ENCODE measurements at places on chromosomes 16 and 17. TPM values are rescaled to one million over a fixed set of nuclear protein-coding genes. Genes with fewer than 3 reads are reported as not detected.

Gene CAPN15
- total RNA-seq, result 46.9 TPM

Gene CCL8
- not detected for total RNA-seq

Gene HCRT
- total RNA-seq, result not detected

Gene ATP1B2
- not detected for total RNA-seq

Gene PPP4C
- 147 TPM for total RNA-seq

Gene GNAO1
- 0.07 TPM for total RNA-seq

Gene KRTAP17-1
- total RNA-seq, result not detected

Gene TBC1D28
- total RNA-seq, result not detected

Gene GJD3
- not detected for total RNA-seq

Gene CFAP119
- 7.8 TPM for total RNA-seq

Gene SLFN12L
- not detected for total RNA-seq

Gene HSD17B1
- 6.5 TPM for total RNA-seq

Gene GAST
- total RNA-seq, result 0.37 TPM

Gene DNAI2
- total RNA-seq, result not detected

Gene RGS11
- total RNA-seq, result not detected

Gene TBC1D3D
- 0.88 TPM for total RNA-seq

Gene SULT1A4
- 1.7 TPM for total RNA-seq

Gene CHST4
- total RNA-seq, result 0.11 TPM

Gene CMTM2
- total RNA-seq, result not detected

Gene CDH5
- not detected for total RNA-seq

Gene LDHD
- 0.48 TPM for total RNA-seq

Gene TBX21
- total RNA-seq, result not detected

Gene C1QTNF1
- 38.9 TPM for total RNA-seq

Gene PRR29
- 0.03 TPM for total RNA-seq

Gene SULT1A2
- total RNA-seq, result 0.25 TPM

Gene SHISA6
- 0.95 TPM for total RNA-seq

Gene UNC13D
- total RNA-seq, result 1.0 TPM

Gene LGALS9B
- total RNA-seq, result 11.6 TPM

Gene IKZF3
- total RNA-seq, result not detected

Gene KRT15
- total RNA-seq, result 314 TPM

Gene KRTAP1-1
- not detected for total RNA-seq

Gene ADAM11
- 0.10 TPM for total RNA-seq

Gene CENPT
- total RNA-seq, result 36.1 TPM

Gene CD300E
- total RNA-seq, result not detected

Gene KCNJ16
- not detected for total RNA-seq

Gene ADAMTS18
- total RNA-seq, result not detected

Gene CD7
- not detected for total RNA-seq

Gene LLGL2
- 28.2 TPM for total RNA-seq

Gene GRAP
- total RNA-seq, result 0.14 TPM

Gene PRSS22
- 1.3 TPM for total RNA-seq

Gene OR4D1
- not detected for total RNA-seq

Gene KRT33A
- not detected for total RNA-seq

Gene CDR2L
- total RNA-seq, result 9.7 TPM

Gene KRT37
- not detected for total RNA-seq

Gene NPIPB6
- total RNA-seq, result 0.58 TPM

Gene MT1F
- 5.2 TPM for total RNA-seq

Gene ZNF200
- 6.8 TPM for total RNA-seq

Gene SCIMP
- total RNA-seq, result not detected

Gene CORO6
- 23.0 TPM for total RNA-seq

Gene CHST5
- not detected for total RNA-seq

Gene NATD1
- total RNA-seq, result 2.6 TPM

Gene CLEC3A
- total RNA-seq, result not detected

Gene NGFR
- total RNA-seq, result 2.7 TPM

Gene CARHSP1
- 209 TPM for total RNA-seq

Gene NPIPA8
- 8.4 TPM for total RNA-seq

Gene CLDN7
- 18.0 TPM for total RNA-seq
